ENCODE measurements at places on chromosomes 3 and 15.

DNA sequence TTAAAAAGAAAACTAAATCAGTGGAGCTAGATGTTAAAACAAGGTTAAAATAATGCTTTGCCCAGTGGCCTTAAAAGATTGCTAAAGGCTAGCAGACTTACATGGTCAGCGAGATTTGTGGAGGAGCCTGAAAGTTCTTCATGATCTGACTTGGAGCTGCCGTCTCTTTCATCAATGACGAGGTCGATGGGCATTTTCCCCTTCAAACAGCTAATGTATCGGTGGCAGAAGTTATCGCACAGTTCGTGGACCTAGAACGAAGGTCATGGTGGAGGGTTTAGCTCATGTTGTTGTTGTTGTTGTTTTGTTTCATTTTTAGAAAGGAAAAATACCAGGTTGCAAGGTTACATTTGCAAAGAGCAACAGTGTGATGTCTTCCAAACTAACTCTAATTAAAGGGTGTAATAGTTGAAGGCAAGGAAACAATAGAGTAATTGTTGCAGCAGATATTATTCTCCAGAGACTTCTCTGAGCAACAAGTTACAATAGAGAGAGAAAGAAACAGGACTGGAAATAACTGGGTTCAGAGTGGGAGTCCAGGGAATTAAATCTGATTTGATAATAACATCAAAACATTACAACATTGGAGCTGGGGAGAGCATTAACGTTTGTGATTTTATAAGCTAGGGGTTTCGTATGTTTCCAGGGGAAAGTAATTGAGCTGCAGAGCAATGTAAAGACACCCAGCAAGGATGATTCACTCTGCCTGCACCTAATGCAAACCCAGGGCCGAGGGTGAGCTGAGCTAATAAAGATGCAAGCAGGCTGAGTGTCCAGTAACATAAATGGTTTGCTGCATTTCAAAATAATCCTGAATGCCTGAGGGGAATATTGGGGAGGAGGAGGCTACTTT is 6.6 kb downstream of the MEIS2 start:
- DNase-seq, result no peak

DNA sequence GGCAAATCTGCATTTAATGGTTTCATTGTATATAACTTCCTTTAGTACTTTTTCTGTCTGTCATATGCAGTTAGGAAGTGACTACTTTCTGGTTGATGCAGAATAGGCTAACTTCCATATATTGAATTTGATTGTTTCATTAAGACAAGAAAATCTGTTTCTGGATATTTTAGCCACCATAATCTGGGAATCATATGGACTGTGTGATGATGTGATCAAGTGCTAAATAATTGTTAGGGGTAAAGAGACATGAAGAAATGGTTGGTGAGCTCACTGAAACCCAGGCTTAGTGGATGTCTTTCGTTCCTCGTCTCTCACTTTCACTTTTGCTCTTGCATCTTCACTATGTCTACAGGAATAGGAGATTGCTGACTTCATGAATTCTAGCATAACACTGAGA is 3.5 kb upstream of the MNS1 start:
- DNase-seq, result no peak

DNA sequence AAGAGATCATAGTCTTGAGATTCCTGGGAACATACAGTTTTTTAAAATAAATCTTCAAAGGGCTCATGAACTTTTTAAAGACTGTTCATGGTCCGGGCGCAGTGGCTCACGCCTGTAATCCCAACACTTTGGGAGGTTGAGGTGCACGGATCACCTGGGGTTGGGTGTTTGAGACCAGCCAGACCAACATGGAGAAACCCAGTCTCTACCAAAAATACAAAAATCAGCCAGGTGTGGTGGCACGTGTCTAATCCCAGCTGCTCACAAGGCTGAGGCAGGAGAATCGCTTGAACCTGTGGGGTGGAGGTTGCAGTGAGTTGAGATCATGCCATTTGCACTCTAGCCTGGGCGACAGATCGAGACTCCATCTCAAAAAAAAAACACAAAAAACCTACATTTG is 41.4 kb upstream of the EIF3J start:
- DNase-seq, result no peak

DNA sequence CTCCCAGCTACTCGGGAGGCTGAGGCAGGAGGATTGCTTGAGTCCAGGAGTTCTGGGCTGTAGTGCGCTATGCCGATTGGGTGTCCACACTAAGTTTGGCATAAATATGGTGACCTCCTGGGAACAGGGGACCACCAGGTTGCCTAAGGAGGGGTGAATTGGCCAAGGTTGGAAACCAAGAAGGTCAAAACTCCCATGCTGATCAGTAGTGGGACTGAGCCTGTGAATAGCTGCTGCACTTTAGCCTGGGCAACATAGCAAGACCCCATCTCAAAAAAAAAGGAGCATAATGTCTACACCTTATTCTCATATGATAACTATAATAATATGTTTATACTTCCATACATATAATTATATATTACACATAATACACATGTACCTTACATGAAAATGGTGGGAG is 6.1 kb upstream of the GLB1 start:
- no peak for DNase-seq

GRCh38 chr15:88057836-88058235 is 198.7 kb downstream of the NTRK3 start:
- peak; percentile 20 for DNase-seq

- DNase-seq, result no peak
Measured at GRCh38 chr15:35713733-35714132, 167.8 kb upstream of the DPH6 start.

Measured in glutamatergic neuron (in vitro differentiated cells).